ENCODE measurements at places on chromosomes 12 and 14.

GRCh38 chr14:36701132-36701531 is 39.5 kb downstream of the PAX9 start:
- no peak for DNase-seq

DNA sequence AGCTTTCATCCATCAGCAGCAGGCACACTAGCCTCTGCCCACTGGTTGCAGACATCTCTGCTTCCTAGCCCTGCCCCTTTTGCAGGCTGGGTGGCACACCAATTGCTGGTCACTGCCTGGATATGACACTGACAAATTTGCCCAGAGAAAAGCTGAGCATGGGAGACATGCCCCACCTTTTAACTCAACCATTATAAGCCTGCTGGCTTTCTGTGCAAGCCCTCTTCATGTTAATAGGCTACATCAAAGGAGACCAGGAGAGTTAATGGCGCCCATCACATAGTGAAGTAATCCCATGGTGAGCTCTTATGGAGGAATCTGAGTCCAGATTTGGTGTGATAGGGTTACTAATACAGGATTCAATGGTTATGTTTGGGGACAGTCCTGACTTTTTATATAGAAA is 139.2 kb downstream of the KICS2 start:
- DNase-seq: no peak

- DNase-seq: peak; percentile 56
These were observed 11.9 kb downstream of the CFAP54 start for GRCh38 chr12:96501133-96501761.

DNA sequence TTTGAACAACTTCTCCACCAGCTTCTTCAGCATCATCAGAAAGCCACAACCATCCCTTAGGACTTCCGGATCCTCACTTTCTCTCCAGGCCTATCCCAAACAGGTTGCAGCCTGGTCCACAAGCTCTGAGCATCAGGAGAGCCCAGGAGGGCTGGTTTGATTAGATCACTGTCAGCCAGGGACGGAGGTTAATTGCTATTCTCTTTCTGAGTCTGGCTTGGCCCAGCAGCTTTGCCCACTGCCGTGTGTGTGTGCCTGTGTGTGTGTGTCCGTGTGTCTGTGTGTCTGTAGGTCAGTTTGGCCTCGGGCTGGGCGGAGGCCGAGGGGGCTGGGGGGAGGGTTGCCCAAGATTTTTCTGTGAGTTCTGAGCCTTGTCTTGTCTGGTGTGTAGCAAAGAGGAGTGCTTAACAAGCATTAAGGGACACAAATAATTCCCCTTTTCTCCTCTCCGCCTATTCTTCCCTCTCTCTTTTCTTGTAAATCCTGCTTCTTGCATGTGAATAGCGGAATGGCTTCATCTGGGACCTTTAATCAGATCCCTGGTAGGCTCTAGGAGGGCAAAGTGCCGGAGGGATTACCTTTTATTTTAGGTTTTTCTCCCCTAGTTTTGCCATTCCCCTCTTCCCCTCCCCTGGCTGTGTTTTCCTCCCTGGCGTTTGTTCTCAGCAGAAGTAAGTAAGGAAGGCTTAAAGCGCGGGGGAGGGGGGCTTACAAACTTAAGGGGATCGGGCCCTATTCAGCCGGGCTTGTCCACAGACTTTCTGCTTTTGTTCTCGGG is 138.2 kb upstream of the LHX5 start:
- no peak for DNase-seq

DNA sequence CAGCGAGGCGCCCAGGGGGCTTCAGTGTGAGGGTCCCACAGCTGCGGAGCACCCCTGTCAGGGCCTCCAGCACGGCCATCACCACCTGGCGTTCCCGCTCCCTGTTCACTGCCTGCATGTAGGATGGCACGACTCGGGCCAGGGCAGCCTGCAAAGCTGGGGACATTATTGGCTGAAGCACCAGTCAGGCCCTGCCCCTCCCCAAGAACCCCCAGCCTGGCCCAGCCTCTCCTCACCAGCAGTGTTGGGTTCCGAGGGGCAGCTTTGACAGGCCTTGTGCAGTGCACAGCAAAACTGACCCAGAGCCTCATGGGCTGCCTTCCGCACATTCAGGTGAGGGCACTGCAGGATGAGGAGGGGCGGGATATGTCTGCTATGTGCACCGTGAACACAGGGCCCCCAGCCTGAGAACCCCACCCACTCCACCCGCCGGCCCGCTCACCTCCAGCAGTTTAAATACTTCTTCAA is 5.6 kb downstream of the IPO4 start:
- DNase-seq: no peak

DNA sequence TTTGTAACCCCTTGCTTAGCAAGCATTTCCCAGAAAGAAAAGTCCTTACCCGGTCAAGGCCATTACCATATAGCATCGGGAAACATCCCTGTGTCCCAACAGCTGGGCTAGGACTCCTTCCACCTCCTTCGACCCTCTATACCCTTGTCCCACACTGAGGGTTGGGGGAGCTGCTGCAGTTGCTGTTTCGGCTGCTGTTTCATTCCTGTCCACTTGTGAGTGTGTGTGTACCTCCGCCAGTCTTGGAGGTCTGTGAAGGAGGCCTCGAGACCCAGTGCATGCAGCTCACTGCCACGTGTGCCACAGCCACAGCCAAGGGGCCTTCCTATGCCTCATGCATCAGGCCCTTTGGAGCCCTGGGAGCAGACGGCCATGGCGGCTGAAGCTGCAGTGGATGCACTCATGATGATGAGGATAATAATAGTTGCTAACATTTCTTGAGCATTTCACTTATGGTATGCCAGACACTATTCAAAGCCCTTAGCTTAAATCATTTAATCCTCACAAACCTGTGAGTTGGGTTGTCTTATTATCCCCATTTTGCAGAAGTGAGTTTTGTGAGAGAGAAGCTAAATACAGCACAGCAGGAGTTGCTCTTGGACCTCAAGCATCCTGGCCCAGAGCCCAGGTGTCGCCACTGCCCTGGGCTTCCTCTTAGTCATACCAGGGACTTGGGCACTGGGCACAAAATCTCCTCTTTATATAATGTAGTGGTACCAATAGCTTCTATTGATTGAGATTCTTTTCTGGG is 156.5 kb downstream of the PRKCH start:
- peak; percentile 45 for DNase-seq

- no peak for DNase-seq
These were observed 52.8 kb downstream of the FRMD6 start for GRCh38 chr14:51704545-51704944.

- DNase-seq: no peak
These were observed 14.8 kb downstream of the KMT5A start for GRCh38 chr12:123398550-123399254.

DNA sequence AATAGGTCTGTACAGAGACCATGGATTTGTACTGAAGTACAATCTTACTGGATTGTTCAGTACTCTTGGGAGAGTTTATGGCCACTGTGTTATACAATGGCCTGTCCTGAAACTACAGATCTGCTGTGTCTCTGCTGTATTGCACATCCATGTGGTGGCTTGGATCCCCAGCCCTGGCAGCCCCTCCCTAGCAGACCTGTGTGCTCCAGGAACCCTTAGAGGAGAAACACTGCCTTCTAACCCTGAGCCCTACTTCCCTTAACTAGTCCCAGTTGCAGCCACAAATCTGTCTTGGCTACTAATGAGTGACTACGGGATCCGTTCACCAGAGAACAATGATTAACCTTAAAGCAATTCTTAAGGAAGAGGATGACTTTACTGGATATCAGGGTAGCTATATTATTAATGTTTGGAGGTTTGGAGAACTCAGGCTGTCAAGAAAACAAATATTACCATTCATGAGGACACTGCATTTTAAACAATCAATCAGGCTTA is 27.7 kb downstream of the RNF34 start:
- DNase-seq: no peak

- no peak for DNase-seq
These were observed 872 bp downstream of the FAM177A1 start for GRCh38 chr14:35046751-35047536.

DNA sequence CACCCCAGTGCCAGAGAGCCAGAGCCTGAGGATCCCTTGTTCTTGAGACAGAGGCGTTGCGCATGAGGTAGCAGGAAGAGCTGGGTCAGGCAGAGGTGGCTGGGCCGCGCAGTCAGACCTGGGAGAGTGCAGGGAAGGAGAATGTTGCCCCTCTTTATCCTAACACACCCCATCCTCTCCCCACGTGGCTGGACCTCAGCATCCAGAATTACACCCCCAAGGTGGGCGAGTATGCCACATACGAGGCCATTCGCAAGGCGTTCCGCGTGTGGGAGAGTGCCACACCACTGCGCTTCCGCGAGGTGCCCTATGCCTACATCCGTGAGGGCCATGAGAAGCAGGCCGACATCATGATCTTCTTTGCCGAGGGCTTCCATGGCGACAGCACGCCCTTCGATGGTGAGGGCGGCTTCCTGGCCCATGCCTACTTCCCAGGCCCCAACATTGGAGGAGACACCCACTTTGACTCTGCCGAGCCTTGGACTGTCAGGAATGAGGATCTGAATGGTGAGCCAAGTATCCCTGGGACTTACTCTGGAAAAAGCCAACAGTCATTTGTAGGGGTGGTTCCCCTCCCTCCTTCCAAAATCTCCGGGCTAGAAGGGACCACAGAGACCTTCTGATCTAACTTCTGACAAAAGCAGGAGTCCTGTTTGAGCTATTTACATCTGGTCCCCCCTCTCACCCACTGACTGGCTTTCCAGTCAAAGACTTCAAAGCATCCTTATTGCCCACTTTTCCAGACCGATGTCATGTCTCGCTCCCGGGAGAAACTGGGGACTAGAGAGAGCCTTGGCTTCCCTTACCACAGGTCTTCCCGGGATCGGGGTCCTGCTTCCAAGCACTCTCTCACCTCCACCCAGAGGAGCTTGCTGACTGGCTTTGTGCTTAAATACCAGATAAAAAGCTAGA is 6.1 kb downstream of the MMP14 start:
- no peak for DNase-seq

- DNase-seq: no peak
These were observed 1178.3 kb upstream of the FLRT2 start for GRCh38 chr14:84351646-84352045.

DNA sequence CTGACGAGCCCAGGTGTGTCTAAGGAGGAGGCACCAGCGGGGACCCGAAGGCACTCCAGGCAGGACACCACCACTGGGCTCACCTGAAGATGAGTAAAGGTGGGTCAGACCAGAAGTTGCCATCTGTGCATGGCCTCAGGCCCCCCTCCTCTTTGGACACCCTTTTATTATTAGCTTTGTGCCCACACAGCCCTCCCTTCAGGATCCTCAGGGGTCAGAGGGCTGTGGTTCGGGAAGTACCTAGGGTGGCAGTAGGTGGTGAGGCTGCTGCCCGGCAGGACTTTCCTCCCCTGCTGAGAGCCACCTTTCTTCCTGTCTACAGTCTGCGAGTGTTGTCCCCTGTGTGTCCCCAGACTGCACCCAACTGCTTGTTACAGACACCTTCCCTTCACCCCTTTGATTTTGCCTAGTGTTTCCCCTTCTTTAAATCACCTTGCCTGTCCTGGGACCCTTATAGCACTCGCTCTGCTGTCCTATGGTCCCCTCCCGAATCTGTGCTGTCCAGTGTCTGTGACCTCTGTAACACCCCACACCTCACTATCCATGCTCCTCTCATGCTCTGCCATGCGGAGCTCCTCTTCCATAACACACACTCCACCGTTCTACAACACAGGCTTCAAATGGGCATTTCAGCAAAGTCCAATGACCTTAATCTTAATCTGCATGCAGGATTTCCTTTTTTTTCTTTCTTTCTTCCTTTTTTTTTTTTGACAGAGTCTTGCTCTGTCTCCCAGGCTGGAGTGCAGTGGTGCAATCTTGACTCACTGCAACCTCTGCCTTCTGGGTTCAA is 25.7 kb downstream of the SOAT2 start:
- DNase-seq: peak; percentile 24

DNA sequence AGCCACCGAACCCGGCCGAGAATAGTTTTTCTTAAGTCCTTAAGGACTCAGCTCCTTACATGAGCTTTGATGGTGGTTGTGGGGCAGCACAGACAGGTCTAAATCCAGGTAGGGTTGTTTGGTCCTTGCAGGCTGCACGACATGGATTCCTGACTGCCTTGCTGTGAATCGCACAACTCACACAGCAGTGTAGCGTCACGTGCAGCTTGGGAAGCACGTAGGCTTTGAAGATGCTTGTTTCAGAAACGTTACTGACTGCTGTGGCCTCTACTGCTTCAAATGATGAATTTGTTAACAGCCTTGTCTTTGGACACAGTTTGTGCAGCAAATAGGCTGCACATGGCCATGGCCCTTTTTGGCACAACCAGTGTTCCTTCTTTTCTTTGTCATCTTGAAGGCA is 29.9 kb downstream of the ZBTB42 start:
- DNase-seq: no peak

GRCh38 chr14:106843386-106843785 is 1317.0 kb downstream of the TMEM121 start:
- no peak for DNase-seq
